Naive B cell (primary cell): ENCODE measurements at places on chromosomes 13 and 19.

DNA sequence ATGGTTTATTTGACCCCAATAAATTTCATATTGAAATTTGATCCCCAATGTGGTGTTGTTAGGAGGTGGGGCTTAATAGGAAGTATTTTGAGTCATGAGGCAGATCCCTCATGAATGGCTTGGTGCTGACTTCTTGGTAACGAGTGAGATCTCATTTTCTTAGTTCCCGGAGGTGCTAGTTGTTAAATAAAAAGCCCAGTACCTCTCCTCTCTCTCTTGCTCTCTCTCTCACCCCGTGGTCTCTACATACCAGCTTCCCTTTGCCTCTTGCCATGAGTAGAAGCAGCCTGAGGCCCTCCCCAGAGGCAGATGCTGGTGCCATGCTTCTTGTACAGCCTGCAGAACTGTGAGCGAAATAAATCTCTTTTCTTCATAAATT lies 39.4 kb upstream of the KATNAL1 start:
- no peak for DNase-seq

DNA sequence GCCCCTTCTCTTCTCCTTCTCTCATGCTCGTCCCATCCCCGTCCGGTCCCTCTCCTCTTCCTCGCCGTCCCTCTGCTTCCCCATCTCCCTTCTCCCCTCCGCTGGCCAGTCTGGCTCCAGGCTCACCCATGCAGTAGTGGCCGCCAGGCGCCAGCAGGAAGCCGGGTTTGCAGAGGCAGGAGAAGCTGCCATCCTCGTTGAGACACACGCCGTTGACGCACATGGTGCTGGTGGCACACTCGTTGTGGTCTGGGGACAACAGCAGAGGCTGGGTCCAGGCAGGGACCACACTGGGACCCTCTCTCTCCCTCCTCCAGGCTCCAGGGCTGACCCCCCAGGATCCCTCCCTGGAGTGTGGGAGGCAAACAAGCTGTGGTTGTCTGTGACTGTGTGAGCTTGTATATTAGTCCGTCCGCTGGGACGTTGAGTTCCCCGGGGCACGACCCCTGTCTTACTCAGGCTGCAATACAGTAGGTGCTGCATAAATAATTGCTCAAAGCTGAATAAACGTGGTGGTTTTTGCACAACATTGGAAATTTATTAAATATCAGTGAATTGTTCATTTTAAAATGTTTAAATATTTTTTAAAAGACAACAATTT lies 16.4 kb downstream of the FBN3 start:
- DNase-seq = no peak

DNA sequence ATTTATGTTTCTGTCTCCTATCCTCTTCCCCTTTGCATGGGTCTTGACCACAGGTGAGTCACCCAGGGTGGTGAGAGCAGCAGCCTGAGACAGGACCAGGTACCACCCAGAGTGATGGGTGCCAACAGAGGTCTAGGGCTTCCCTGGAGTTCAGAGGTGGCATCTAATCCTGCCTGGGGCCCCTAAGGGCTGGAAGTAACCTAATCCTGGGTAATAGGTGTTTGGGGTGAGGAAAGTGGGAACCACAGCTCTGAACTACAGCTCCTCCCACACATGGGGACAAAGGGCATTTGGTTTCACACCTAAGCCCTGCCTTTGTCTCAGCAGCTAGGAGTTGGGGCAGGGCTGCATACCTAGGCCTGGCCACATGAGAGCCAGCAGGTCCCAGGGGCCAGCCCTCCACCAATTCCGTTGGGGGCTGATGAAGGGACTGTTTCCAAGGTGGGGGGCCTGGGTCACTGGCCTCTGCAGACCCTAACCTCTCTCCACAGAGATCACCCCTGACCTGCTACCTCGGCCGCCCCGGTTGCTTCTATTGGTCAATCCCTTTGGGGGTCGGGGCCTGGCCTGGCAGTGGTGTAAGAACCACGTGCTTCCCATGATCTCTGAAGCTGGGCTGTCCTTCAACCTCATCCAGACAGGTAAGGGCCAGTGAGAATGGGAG lies 8.0 kb downstream of the SPHK2 start:
- DNase-seq = no peak

- DNase-seq = no peak
These were observed 771.0 kb downstream of the PCDH9 start for GRCh38 chr13:66459143-66459542.

- DNase-seq = no peak
These were observed 27.5 kb downstream of the ZNF429 start for GRCh38 chr19:21532904-21533303.

- no peak for DNase-seq
These were observed 188.5 kb upstream of the ARGLU1 start for GRCh38 chr13:106756446-106756845.

- no peak for DNase-seq
These were observed 1375.7 kb downstream of the PCDH9 start for GRCh38 chr13:65854431-65854830.
